Naive thymus-derived CD4-positive, alpha-beta T cell (primary cell): ENCODE measurements at places on chromosomes 3 and 15. TPM values are rescaled to one million over a fixed set of nuclear protein-coding genes. Genes with fewer than 3 reads are reported as not detected.
A peak's percentile ranks its signal among the peaks of the same experiment; 100 is the strongest.

- H3K27ac ChIP-seq: no peak overlapping the region
- DNase-seq: no peak
- H3K4me3 ChIP-seq: no peak overlapping the region
- no peaks in the 10 kb centered on the region for H3K36me3 ChIP-seq
Observed at GRCh38 chr3:172694573-172695246, 16.2 kb downstream of the NCEH1 start.

DNA sequence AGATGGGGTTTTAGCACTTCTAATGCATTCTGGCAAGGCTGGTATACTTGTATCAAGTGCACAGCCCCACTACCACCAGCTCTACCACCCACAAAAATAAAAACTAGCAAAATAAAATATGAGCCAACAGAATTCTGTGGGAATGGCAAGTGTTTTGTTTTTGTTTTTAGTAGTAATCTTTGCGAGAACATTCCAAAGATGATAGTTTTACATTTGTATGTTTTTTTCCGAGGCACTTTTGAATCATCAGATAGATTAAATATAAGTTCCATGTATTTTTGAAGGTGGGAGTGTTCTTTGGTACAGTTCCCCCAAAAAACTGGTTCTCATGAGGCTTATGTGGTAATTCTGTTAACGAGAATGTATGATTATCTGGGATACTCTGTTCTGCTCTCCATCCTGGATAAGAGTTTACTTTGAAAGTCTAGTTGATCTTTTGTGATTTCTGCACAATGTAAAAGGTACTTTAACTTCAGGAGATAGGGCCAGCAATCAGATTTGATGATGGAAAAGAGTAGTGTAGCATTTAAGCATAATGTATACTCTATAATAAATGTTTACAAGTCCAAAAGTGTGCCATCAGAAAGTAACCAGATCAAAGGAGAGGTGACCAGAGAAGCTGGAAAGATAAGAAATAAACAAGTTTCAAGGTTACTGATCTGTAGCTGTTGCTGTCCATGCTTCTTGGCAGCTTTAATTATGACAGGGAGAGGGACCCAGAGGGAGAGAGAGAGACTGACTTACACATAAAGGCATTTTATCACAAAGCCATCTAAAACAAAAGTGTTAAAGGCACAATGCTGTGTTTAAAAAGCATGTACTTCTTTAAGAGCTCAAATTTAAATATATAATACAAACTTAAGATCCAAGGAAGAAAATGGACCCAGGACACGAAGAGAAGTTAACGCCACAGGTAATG is 130.9 kb downstream of the PGPEP1L start:
- H3K27me3 ChIP-seq: no peaks in the 10 kb centered on the region
- no peak overlapping the region for H3K4me3 ChIP-seq
- H3K27ac ChIP-seq: no peak overlapping the region
- no peak for DNase-seq

RAF1 gene
- total RNA-seq: 125 TPM

DNA sequence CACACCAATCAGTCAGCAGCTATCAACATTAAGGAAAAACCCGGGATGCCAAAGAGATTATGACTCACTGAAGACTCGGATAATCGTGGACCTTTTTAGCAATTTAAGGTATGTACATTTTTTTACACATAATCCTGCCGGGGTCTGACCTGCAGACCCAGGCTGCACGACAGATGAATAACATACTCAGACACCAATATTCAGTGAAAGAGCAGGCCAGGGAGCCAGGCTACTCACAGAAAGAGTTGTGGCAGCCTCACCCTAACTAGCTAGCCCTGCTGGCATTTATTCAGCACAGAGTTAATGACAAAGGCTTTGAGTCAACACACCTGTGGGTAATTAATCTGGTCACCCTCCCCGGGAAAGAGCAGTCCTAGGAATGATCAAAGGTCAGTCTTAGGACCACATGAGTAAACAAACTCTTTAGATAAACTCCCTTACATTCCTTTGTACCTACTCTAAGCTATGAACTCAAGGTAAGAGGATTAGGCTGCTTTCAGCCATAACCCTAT is 727.5 kb downstream of the TBL1XR1 start:
- no peaks in the 10 kb centered on the region for H3K27me3 ChIP-seq
- H3K36me3 ChIP-seq: no peaks in the 10 kb centered on the region
- H3K4me1 ChIP-seq: no peaks in the 10 kb centered on the region
- no peak for DNase-seq

DNA sequence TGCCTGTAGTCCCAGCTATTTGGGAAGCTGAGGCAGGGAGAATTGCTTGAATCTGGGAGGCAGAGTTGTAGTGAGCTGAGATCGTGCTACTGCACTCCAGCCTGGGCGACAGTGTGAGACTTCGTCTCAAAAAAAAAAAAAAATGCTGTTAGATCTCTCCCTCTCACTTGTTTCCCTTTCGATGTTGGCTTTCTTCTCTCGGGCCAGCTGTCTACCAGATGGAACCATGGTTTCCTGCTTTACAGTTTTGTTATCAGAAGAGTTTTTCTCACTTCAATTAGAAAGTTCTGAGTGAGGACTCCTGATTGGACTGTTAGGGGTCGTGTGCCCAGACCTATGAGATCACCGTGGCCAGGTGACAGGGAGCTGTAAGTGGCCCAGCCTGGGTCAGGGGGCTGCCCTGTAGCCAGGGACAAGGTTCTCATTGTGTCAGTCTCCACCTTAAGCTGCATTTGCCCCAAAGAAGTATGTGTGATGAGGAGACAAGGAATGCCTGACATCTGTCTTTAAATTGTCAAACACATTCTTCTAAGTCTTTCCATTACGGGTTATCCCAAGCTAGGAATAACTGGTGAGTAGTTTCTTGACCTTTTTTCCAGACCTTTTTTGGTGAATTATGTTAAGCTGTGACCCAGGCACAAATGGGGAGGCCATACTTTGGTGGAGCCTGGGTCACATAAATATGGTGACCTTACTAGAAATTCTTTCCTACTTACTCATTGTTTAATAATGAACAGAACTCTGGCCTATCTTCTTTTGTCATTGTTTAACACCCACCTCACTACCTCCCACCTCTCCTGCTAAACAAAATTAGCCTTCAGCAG is 25.2 kb downstream of the SNAPC5 start:
- peak overlapping the region; percentile 45 for H3K27ac ChIP-seq
- peak overlapping the region; percentile 22 for H3K4me3 ChIP-seq
- no peaks in the 10 kb centered on the region for H3K36me3 ChIP-seq
- peaks cover 20% of the 10 kb centered on the region for H3K4me1 ChIP-seq

GOLIM4 gene
- total RNA-seq: 5.5 TPM

DNA sequence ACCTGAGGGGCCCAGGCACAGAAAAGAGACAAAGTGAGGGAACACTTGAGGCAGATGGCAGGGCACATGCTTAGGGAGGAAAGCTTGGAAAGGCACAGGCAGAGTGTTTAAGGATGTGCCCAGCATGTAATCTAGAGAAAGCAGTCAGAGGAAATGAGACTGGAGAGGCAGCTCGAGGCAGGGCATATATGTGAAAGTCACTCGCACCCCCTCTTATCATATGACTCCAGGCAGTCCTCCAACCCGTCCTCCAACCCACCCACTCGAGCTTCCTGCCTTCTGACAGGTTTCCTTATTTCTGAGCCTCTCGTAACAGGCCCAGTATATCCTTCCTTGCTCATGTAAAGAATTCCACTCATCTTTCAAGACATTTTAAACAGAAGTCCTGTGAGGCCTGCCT is 294.0 kb downstream of the SOX2 start:
- H3K27me3 ChIP-seq: no peaks in the 10 kb centered on the region
- H3K27ac ChIP-seq: no peak overlapping the region
- no peaks in the 10 kb centered on the region for H3K36me3 ChIP-seq
- no peak for DNase-seq
- no peaks in the 10 kb centered on the region for H3K4me1 ChIP-seq
- no peak overlapping the region for H3K4me3 ChIP-seq

BNC1 gene
- not detected for total RNA-seq

AMOTL2 gene
- not detected for total RNA-seq

- H3K27ac ChIP-seq: no peak overlapping the region
- no peak for DNase-seq
- no peak overlapping the region for H3K4me3 ChIP-seq
- H3K27me3 ChIP-seq: no peaks in the 10 kb centered on the region
- no peaks in the 10 kb centered on the region for H3K4me1 ChIP-seq
Observed at GRCh38 chr3:124664804-124665203, 65.4 kb upstream of the UMPS start.

DNA sequence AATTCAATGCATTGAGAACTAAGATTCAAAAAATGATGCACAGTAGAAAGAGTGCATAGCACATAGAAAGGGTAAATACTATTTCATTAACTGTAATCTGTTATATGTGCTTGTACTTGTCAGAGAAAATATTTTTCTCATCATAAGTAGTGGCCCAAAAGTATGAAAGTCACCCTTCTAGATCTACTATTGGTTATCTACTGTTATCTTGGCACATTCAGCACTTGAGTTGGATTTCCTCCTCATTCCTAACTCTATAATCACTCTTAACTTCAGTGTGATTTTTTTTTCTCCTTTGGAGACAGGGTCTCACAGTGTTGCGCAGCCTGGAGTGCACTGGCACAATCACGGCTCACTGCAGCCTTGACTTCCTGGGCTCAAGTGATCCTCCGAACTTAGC is 194.4 kb downstream of the PCCB start:
- no peak for DNase-seq
- peaks cover 20% of the 10 kb centered on the region for H3K36me3 ChIP-seq
- H3K27ac ChIP-seq: no peak overlapping the region
- H3K4me1 ChIP-seq: no peaks in the 10 kb centered on the region
- H3K27me3 ChIP-seq: no peaks in the 10 kb centered on the region

- DNase-seq: no peak
- no peaks in the 10 kb centered on the region for H3K36me3 ChIP-seq
- H3K27me3 ChIP-seq: no peaks in the 10 kb centered on the region
- no peak overlapping the region for H3K27ac ChIP-seq
Observed at GRCh38 chr3:113200351-113200750, 11.0 kb upstream of the BOC start.

GLT8D1 gene
- total RNA-seq: 45.2 TPM

DNA sequence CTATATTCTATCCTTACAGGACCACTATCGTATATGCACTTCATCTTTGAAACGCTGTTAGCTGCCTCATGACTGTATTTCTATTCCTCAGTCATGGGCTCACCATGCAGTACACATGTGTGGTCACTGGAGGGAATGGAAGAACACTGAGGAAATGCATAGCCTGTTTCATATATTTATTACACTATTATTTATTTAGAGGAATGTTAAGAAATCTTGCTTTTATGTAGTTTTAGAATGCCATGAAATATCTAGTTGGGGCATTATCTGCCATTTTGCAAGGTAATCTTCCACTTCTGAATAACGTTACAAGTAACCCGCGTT is 155.7 kb downstream of the IGF1R start:
- H3K4me3 ChIP-seq: no peak overlapping the region
- no peaks in the 10 kb centered on the region for H3K4me1 ChIP-seq
- no peaks in the 10 kb centered on the region for H3K27me3 ChIP-seq

DNA sequence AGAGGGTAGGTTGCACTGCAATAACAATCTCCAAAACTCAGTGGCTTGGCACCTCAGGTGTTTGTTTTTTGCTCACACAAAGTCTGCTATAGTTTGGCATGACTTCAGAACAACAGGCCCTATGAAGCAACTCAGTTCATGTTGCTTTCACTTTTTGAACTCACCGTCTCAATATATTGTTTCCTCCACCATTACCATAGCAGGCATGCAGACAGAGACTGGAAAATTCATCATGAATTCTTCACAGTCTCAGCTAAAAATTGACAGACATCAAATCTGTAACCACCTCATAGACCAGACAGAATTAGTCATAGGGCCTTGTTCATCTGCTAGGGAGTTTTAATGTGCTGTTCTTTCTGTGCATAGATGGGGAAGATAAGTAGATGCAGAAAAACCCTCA is 161.4 kb upstream of the POU1F1 start:
- no peak overlapping the region for H3K27ac ChIP-seq
- no peak overlapping the region for H3K4me3 ChIP-seq
- no peaks in the 10 kb centered on the region for H3K36me3 ChIP-seq
- H3K4me1 ChIP-seq: no peaks in the 10 kb centered on the region

DNA sequence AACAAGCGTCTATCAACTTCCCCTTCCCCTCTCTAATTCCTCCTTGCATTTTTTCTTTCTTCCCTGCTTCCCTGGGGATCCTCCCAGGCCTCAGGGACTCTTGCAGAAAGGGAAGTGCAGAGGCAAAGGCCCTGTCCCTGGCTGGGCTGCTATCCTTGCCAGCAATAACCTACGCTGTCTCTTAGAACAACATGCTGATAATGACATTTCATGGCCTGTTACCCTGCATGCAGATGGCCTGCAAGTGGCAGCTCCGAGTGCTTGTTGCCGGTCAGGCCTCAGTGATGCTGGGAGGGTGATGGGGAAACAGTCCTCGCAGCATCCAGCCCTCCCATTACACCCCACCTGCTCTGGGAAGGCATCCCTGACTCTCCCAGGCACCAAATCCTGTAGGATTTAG is 167.6 kb downstream of the RAB11A start:
- H3K4me3 ChIP-seq: no peak overlapping the region
- no peaks in the 10 kb centered on the region for H3K36me3 ChIP-seq
- no peak overlapping the region for H3K27ac ChIP-seq
- no peak for DNase-seq
- no peaks in the 10 kb centered on the region for H3K4me1 ChIP-seq

MYO5C gene
- total RNA-seq: 0.94 and 1.3 TPM in 2 replicates

APH1B gene
- 8.0 and 9.9 TPM in 2 replicates for total RNA-seq

DNA sequence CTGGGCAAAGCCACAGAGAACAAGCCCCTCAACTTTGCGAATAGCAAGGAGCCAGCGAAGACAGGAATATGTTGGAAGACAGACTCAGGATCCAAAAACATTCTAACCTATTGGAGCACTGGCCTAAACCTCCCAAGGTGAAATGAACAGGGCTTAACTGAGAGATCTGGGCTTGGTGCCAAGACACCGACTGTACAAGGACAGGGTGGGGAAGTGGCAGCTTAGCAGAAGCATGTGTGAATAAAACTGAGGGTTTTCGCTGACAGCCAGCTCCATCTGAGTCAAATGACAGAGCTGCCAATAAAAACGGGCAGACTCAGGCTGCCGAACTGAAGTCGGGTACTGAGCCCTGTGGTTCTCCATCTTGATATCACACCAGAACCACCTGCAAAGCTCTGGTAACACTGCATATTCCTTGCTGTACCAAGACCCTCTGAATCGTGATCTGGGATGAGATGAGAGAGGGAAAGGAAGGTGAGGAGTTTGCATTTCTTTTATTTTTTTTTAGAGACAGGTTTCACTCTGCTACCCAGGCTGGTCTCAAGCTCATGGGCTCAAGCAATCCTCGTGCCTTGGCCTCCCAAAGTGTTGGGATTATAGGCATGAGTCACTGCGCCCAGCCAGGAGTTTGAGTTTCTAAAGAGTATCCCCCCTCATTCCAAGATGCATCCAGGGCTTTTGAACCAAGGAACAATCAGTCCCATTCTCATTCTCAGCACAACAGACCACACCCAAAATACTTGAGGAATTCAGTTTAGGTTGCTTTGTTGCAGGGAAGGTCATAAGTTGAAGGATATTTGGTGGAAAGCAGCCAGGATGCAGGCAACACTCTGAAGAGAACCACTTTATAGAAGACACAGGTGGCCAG is 6.0 kb upstream of the PLCB2 start:
- peak; percentile 69 for DNase-seq
- H3K27ac ChIP-seq: no peak overlapping the region
- H3K4me1 ChIP-seq: peaks cover 21% of the 10 kb centered on the region
- H3K4me3 ChIP-seq: no peak overlapping the region
